ENCODE measurements at places on chromosomes 11 and 22.
A peak's percentile ranks its signal among the peaks of the same experiment; 100 is the strongest.

GRCh38 chr11:39365809-39366436, 2093.5 kb downstream of the LRRC4C start:
- DNase-seq = no peak

GRCh38 chr11:66973956-66974580, 1.0 kb upstream of the C11orf86 start:
- DNase-seq = no peak

DNA sequence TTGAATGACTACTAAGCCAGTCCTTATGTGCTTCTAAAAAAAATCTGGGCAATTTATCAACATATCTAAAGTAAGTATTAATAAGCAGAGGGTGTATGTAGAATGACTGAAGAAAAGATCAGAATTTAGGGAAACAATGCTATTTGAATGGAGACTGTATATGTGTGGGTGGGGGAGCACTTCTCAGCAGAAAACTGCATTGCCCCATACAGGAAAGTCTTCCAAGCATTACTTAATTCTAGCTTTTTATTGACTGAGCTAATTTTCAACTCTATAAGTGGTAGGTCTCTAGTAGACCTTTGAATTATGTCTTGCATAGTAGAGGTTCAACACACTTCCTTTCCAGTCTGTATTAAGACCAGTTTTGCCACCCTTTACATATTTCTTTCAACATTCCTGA, 41.7 kb downstream of the CASP12 start:
- DNase-seq = no peak

- no peak for DNase-seq
These were observed 76.0 kb downstream of the HSD17B12 start for GRCh38 chr11:43756575-43756974.

- DNase-seq = no peak
These were observed 4.9 kb downstream of the PNPLA3 start for GRCh38 chr22:43928468-43928867.

DNA sequence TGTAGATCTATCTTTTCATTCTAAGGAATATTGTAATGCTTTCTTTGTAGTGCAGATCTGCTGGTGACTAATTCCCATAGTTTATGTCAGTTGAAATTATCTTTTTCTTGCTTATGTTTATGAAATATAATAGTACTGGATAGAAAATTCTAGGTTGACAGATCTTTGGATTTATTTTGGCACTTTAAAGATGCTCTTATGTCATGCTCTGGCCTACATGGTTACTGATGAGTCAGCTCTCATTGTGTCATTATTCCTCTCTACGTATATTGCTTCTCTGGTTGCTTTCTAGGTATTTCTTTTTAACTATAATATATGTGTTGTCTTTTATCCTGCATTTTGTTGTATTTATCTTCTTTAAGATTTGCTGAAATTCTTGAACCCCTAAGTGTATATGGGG, 955.5 kb upstream of the CHORDC1 start:
- DNase-seq = no peak

DNA sequence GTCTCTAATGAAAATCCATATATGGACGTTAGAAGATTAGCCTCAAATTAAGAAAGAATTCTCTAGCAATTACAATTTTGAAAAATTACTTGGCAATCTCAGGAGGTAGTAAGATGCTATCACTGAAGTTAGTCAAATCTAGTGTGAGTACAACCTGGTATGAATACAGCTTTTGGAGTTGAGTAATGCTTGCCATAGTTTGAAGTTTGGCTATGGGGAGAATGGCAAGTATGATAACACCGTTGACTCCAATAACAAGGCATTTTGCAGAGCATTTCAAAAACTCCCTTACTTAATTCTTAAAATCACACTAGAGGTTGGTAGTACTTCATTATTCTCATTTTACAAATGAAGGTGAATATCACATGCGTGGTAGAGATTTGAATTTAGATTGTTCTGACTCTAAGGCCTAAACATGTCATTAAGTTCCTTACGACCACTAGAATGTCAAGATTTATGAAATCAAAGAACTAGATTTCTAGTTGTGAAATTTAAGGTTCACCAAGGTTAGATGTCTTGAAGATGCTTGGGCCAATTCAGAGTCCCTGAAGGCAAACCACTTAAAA, 355.4 kb downstream of the ETS1 start:
- no peak for DNase-seq

DNA sequence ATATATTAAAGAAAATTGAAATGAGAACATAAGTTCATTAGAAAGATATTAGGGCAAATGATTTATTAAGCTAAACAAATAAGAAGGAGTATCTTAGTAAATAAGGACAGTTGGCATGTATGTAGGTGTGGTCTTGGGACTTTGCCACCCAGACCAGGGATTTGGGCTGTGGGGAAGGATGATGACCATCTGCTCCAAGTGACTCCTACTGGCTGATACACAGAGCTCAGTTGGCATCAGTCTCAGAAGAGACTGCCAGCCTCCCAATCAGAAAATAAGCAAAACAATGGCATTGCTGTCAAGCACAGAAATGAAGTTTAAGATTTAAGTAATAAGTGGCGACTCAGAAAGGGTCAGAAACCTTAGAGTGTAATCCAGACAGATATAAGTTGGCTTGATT, 49.5 kb downstream of the PAX6 start:
- no peak for DNase-seq

DNA sequence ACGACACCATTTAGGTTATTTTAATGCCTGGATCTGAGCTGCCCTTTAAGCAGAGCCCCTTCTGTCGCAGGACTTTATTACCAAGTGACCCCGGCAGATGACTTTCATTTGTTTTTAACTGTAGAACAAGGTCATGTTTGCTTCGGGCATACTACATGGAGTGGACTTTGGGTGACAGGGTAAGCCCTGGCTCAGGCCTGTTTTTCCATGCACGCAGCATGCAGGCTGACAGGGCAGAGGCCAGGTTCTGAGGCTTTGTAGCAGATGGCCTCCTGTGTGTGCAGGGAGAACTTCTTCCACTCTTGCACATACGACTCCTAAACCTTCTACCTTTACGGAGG, 50.5 kb downstream of the SNX19 start:
- no peak for DNase-seq

DNA sequence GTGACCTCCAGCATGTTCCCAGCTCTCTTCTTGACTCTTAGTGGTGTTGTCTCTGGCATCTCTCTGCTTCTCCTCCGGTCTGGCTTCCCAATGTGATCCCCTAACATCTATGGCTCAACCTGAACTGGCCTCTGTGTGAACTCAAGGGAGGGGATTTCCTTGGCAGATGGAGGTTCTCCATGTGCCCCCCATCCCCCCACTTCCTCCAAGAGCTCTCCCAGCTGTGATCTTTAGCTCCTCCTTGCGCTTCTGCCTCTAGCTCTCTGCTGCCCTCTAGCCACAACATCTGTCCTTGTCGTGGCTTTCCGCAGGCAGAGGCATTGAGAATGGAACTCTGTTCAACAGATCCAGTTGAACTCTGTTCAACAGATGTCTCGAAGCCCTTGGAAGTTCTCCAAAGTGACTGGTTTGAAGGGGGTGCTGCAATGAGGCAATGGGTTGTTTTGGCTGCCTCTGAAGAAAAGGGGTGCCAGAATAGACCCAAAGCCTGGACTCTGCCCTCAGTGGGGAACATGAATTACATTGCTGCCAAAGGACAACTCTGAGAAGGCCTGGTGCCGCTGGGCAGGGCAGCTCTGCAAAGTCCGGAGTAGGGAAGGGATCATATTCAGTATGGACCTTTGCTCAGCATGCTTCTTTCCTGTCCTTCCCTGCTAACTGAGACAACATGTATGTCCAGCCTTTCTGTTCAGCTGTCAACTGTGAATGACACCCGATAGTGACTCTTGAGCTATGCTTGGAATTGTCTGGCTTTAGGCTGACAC, 61.9 kb downstream of the ADM start:
- peak; percentile 85 for DNase-seq

- DNase-seq = no peak
These were observed 44.4 kb downstream of the INSC start for GRCh38 chr11:15159085-15159484.

DNA sequence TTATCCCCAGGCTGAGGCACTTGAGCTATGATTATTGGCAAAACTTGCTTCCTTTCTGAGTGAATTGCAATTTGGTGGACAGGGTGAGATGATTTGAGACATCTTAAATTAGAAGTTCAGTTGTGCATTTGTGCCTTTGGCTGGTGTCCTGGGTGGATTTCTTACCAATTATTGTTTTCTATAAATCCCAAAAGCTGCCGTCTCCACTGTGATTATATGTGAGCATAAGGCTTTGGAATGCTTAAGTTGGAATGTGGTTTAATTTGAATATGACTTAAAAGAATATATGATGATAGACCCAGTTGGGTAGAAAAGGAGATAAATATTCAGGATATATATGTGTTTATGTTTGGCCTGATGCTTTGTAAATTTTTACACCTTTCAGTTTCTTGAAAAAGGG, 70.0 kb downstream of the EXT2 start:
- no peak for DNase-seq

DNA sequence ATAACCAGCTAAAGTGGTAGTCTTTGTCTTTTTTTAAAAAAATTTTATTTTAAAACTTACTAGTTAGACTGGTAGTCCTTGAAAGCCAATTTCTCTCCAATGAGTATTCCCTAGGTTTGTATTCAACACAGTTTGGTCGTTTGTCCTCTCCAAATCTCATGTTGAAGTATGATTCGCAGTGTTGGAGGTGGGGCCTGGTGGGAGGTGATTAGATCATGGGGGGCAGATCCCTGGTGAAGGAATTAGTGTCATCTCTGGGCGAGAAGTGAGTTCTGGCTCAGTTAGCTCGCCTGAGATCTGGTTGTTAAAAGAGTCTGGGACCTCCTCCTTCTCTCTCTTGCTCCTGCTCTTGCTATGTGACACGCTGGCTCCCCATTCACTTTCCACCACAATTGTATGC, 18.0 kb downstream of the FLI1 start:
- DNase-seq = no peak

DNA sequence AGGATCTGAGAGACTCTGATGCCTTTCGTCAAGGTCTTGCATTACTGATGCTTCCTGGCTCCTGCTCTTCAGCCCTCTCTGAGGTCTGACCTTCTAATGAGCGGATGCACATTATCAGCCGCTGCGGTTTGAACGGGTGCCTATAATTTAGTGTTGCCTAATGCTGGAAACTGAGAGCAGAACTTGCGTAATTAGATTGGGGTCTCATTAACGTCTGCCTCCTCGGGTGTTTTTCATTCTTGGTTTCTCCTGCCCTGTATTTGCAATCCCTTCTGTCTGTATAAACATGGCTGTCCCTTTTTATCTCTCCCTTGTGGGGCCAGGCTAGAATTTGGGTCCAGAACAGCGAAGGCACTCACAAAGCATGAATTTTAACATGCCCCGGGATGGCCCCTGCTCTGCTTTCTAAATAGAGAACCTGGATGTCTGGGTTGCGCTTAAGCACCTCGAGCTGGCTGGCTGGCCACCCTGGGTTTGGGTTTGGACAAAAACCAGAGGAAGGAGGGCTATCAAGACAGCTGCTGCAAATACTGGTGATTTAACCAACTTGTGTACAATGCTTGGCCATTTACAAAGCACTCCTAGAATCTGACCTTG, 118.6 kb downstream of the TIMP3 start:
- no peak for DNase-seq

- no peak for DNase-seq
These were observed 98.2 kb upstream of the SLC6A5 start for GRCh38 chr11:20501252-20501651.

- DNase-seq = no peak
These were observed 2357.2 kb downstream of the LRRC4C start for GRCh38 chr11:39102236-39102635.

DNA sequence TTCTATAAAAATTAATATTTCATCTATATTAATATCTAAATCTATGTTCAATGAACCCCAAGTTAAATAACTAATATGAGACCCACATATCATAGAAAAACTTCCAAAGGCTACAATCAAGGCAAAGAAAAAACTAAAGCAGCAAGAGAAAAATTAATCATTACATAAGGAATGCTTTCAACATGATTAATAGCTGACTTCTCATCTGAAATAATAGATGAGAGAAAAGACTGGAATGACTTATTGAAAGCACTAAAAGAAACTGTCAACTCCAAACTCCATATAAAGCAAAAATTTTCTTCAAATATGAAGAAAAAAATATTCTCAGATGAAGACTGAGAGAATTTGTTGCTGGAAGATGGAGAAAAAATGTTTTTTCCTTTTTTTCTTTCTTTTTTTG, 13.0 kb downstream of the TRIM5 start:
- no peak for DNase-seq

DNA sequence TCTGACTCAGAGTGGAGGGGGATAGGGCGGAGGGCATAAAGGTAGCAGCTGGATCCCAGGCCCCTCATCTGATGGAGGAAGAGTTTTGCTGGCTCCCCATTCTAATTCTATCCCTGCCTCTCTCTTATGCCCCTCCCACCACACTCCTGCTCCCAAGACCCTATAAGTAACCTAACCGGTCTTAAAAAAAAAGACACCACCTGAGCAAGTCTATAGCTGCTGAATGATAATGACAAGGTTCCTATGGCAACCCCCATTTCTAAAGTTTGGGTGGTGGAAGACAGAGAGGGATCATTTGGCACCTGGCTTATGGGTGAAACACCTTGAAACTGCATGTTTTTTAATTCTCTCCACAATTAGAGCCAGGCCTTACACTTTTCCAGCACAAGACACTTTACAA, 69.6 kb downstream of the LARGE1 start:
- no peak for DNase-seq

- DNase-seq = no peak
These were observed 20.7 kb upstream of the SLC22A12 start for GRCh38 chr11:64570341-64570740.

- DNase-seq = no peak
These were observed 62.9 kb upstream of the BID start for GRCh38 chr22:17836992-17837742.

DNA sequence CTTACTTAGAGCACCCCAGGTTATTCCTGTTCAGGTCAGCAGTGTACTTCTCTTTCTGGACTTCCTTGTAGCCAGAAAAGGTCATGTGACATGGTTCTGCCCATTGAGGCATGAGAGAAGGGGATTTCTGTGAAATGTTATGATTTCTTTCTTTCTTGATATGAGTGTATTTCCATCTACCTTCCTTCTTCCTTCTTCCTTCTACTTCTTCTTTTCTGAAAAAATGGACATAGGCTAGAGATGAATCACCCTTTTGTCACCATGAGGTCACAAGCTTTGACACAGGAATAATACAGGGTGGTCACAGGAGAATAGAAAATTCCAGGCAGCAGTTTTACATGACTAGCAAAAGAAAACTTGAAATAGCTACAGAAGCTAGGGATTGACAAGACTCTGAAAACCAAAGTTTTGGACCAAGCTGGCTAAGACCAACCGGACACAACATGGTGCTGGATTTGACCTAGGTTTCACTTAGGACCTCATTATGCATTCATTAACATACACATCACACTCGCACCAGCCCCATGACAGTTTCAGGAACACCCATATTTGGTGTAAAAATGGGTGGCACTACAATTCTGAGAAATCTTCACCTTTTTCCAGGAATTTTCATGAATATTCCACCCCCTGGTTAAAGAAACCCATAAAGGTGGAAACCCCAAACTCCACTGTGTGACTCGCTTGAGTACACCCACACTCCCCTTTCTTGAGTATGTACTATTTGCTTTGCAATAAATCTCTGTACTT, 21.2 kb upstream of the MAP6 start:
- no peak for DNase-seq

GRCh38 chr11:69343401-69344321, 49.7 kb downstream of the MYEOV start:
- no peak for DNase-seq
